ENCODE measurements at places on chromosomes 11 and 22.
A peak's percentile ranks its signal among the peaks of the same experiment; 100 is the strongest.

- DNase-seq: no peak
Measured at GRCh38 chr11:12434325-12434654, 56.9 kb downstream of the PARVA start.

DNA sequence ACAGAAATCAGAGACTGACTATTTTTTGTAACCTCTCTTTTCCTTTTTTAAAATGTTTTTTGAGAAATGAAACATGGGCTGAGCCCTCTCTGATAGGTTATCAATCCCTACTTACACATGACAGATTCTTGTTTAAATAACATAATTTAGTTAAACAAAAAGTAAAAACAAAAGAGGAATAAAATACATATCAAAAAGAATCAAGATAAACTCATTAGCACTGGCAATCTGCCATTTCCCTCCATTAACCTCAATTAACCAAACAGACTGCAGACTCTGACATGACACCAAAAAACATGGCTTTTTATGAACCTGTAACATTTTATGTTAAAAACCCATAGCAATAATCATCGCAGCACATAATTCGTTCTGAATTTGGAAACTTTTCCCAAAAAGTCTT lies 284.4 kb upstream of the MTNR1B start:
- DNase-seq: no peak

DNA sequence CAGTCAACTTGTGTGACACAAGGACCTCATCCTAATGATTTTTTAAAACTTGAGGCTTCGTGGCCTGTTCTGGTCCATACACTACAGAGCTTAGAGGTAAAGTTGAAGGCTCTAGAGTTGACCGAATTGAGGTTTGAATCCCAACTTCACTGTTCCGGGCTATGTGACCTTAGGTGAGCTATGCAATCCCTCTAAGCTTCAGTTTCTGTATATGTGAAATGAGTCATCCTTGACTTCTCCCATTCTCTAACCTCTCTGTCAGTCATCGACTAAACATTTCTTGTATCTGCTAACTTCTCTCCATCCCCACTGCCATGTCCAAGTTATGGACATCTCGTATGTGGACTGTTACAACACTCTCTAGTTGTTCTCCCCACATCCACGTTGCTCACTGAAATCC lies 178.2 kb upstream of the TMEM45B start:
- DNase-seq: no peak

GRCh38 chr22:38704654-38705234 lies 1.0 kb upstream of the GTPBP1 start:
- DNase-seq: no peak

DNA sequence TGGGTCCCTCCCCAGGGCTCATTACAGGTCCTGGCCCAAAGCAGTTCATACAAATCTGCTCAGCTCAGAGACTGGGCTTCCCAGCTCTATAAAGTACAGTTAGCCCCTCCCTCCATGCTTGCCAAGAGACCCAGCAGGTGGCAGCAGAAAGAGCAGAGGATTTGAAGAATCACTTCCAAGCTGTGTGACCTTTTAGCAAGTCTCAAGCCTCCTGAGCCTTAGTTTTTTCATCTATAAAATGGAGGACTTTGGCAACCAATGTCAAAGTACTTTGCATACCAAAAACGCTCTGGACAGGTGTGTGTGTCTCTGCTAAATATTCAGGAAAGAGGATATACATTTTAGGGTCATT lies 26.6 kb downstream of the RELT start:
- no peak for DNase-seq

DNA sequence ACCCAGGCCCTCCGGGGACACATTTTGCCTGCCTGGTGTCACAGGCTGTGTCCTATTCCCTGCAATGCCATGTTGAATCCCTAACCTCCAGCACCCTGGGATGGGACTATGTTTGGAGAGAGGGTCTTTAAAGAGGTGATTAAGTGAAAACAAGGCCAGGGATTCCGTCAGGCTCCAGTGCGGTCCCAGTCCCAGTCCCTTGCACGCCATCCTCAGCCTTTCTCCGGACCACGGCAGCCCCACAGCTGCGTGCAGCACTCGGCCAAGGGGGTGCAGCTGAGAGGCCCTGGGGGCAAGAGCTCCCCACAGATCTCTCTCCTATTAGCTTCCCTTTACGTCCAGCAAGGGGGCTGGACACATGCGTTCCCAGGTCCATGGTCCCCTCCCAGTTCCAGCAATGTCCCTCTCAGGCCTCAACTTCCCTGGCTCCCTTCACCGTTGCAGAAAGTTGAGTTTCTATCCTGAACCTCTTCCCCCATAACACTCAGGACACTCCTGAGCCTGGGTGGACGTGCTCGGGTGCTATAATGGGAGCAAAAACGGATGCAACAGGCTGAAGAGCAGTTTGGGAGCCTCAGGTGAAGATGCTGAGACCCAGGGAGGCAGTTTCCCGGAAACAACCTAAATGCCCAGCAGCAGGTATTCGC lies 1422.7 kb downstream of the BRD1 start:
- no peak for DNase-seq

DNA sequence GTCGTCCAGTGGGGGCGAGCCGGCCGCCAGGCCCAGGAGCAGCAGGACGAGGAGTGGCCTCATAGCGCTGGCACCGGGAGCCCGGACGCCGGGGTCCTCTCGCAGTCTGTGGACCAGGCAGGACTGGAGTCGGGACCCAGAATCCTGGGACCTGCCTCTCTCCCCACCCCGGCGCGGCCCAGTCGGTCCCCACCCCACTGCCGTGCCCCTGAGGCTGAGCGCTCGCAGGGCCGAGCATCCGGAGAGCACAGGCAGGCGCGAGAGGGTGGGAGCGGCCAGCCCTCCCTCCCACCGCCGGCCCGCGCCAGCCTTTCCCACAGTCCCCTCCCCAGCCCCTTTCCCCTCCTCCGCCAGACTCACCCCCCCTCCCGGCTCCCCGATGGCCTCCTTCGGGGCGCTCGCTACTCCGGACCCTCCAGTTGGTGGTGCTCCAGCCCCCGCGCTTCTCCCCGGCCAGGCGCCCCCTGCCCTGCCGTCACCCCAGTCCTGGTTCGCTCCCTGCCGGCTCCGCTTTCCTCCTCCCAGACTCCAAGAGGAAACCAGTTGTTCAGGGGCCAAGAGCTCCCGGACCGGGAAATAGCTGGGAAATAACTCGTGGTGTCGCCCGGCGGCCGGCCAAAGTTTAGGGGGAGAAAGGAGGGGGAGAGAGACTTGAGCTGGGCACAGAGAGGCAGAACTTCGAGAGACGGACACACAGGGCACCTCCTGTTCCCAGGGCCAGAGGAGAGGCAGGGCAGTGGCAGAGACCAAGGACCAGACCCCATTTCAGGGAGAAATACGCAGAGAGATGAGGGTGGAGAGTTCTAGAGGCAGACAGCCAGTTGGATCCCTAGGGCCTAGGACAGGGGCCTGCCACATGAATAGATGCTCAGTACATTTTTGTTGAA lies at the start of gene C1QTNF5:
Gene C1QTNF5, minus strand, starts transcription at position 549 of the 887 bp plus-strand sequence. Its CDS starts 486 bp downstream, at position 63.
- DNase-seq: peak; percentile 75

- no peak for DNase-seq
Measured at GRCh38 chr22:47631571-47632102, 869.2 kb downstream of the TBC1D22A start.

GRCh38 chr22:38313384-38313955 lies 3.8 kb downstream of the CSNK1E start:
- peak; percentile 89 for DNase-seq

GRCh38 chr11:96205460-96205809 lies 137.6 kb downstream of the MAML2 start:
- peak; percentile 33 for DNase-seq

GRCh38 chr22:30704978-30705377 lies 10.3 kb downstream of the OSBP2 start:
- no peak for DNase-seq

DNA sequence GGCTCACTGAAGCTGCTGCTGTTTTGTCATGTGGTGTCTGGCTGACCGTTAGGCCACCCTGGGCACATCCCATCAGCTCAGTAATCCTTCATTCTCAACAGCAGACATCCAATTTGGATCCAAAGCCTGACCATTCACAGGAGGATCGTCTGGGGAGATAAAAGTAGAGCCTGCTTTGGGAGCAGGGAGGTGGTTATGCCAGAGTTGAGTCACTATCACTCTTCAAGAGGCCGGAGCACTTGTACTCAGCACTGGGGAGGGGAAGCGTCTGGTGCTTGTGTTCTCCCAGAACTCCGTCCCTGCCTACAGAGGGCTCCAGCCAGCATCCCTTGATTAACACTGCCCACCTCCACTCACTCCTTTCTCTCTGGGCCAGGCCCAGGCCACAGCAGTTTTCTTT lies 382.6 kb downstream of the OPCML start:
- no peak for DNase-seq

GRCh38 chr11:32855601-32856000 lies 25.9 kb downstream of the PRRG4 start:
- DNase-seq: no peak

DNA sequence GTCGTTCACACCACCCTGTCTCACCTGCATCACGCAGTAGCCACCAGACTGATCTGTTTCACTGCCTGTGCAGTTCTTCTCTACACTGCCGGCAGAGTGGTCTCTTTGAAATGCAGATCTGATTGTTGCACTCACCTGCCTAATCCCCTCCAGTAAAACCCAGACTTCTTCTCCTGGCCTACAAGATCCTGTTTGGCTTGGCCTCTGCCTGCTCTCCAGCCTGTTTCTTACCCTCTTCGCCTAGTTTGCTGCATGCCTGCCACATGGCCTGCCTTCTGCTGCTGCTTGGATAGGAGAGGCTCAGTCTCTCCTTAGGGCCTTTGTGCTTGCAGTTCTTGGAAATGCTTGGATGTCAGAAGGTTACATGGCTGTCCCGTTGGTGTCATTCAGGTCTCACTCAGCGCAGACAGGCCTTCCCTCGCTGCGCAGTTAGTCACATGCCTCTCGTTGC lies 42.0 kb downstream of the PACS1 start:
- no peak for DNase-seq

- DNase-seq: peak; percentile 85
Measured at GRCh38 chr11:8768625-8769333, 86.2 kb downstream of the RPL27A start.

DNA sequence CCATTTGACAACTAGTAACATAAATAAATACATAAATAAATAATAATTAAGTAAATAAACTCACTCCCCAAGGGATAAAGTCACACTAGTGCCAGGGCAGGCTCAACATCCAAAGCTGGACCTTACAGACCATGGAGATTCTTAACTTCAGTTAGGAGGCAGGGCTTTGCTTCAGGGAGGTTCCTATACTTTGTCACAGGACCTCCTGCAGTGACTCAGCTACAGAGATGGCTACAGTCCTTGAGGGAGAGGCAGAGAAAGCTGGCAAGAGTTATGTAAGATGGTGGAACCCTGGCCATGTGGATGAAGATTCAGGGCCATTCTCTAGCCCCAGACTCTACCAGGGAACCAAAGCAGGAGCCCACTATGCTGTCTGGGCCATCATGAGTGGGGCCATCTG lies 74.1 kb upstream of the CADM1 start:
- DNase-seq: no peak

DNA sequence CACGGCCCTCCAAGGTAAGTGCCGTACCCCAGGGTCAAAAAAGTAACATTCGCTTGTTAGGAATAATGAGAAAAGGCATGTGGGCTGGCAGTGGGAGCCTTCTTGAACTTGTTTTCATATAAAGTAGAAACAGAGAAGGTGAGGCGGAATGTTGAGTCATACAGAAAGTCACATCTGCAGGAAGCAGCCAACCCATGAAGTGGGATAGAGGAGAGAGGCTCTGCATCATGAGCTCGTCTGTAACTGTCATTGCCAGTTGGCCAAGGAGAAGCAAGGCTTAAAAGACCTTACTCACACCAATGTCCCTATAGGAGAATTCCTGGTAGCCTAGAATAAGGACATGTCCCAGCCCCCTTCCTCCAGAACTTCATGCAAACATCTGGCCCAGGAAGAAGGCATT lies 253.3 kb downstream of the BUD13 start:
- DNase-seq: no peak

- no peak for DNase-seq
Measured at GRCh38 chr11:2913776-2914175, 15.4 kb downstream of the PHLDA2 start.

GRCh38 chr11:46256540-46257001 lies 20.9 kb upstream of the CREB3L1 start:
- DNase-seq: no peak

- peak; percentile 80 for DNase-seq
Measured at GRCh38 chr11:124934862-124935547, 842 bp downstream of the HEPACAM start.

GRCh38 chr11:11463405-11463804 lies 110.4 kb upstream of the CSNK2A3 start:
- DNase-seq: peak; percentile 41

DNA sequence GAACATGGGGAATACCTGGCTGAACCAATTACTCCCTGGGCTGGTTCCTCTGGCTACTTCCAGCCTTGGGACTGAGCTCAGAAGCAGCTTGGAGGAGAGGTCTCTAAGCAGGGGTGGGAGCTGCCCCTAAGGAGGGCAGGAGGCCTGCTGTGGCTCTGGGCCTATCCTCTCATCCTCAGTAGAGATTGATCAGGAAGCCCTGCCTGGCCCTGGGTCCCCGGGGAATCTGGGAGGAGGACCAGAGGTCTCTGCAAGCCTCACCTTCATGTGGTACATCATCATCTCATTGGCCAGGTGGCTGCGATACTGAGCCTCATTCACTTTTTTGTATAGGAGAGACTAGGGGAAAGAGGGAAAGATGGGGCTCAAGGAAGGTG lies 91.1 kb downstream of the PDE2A start:
- DNase-seq: no peak

GRCh38 chr11:112773264-112773663 lies 188.0 kb upstream of the NCAM1 start:
- DNase-seq: no peak

GRCh38 chr11:118655486-118656190 lies 23.8 kb downstream of the TREH start:
- no peak for DNase-seq

- no peak for DNase-seq
Measured at GRCh38 chr22:44153710-44154109, 27.0 kb upstream of the PARVG start.

- DNase-seq: peak; percentile 18
Measured at GRCh38 chr11:119295178-119295577, 21.8 kb downstream of the MCAM start.

DNA sequence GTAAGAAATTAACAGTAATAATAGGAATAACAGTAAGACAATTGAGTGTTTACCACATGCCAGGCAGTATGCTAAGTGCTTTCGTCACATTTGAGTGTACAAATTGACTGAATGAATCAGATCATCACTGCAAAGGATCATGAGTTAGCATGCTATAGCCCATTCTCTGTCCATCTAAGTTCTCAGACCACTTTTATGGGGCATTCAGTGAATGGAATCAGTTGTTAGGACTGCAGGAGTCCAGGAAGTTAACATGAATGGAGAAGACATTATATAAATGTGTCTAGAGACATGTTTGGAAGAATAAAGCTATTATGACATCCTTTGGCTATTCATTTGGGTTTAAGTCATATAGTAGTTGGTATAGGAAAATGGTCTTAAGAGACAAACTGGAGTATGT lies 59.9 kb downstream of the NCAM1 start:
- DNase-seq: no peak

DNA sequence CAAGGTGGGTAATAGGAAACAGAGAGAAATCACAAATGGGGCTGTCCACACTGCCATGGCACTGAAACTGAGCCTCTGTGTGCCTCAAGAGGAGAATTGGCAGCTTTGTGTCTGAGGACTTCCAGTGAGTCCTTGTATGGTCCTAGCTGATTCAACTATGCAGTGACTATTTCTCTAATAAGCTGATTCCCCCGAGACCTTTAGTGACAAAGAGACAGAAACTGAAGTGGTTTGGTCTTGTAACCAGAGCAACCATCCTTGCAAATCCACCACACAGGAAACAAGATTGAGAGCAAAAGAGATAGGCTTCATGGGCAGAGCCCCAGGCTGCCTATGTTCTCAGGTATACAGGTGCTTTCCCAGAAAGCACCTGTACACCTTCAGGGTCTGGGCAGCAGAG lies 1038.5 kb downstream of the NTM start:
- DNase-seq: no peak

- DNase-seq: peak; percentile 57
Measured at GRCh38 chr11:76824083-76824939, 36.4 kb upstream of the ACER3 start.
